GM06990 (cell line): ENCODE measurements at places on chromosomes 11 and 22.

DNA sequence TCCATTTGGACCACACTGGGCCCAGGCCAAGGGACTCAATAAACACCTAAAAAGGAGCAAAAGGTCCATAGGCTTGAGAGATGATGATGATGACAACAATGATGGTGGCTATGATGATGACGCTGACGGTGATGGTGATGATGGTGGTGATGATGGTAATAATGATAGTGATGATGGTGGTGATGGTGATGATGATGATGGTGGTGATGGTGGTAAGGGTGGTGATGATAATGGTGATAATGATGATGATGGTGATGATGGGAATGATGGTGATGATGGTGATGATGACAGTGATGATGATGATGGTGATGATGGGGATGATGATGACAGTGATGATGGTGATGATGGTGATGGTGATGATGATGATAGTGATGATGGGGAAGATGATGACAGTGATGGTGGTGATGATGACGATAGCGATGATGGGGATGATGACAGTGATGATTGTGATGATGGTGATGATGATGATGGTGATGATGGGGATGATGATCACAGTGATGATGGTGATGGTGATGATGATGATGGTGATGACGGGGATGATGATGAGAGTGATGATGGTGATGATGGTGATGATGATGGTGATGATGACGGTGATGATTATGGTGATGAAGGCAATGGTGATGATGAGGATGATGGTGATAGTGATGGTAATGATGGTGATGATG, 7.1 kb upstream of the RASD2 start:
- DNase-seq: no peak

- DNase-seq: no peak
These were observed 2.8 kb upstream of the CARNS1 start for GRCh38 chr11:67412495-67413179.

- no peak for DNase-seq
These were observed 2.5 kb upstream of the OR51G1 start for GRCh38 chr11:4926608-4927007.

- no peak for DNase-seq
These were observed 38.0 kb downstream of the MRGPRD start for GRCh38 chr11:68942751-68943271.

- no peak for DNase-seq
These were observed 28.7 kb downstream of the KCNQ1 start for GRCh38 chr11:2473361-2474058.

GRCh38 chr22:45310977-45311531, 1.3 kb downstream of the FAM118A start:
- DNase-seq: no peak

GRCh38 chr11:123260511-123261211, 65.6 kb upstream of the CLMP start:
- no peak for DNase-seq

- DNase-seq: no peak
These were observed 16.2 kb upstream of the ARHGAP20 start for GRCh38 chr11:110728476-110728875.

- DNase-seq: no peak
These were observed 11.8 kb downstream of the SCYL1 start for GRCh38 chr11:65536412-65537295.

GRCh38 chr11:77813256-77813655, 7.3 kb downstream of the RSF1 start:
- DNase-seq: no peak

- DNase-seq: no peak
These were observed 63.6 kb upstream of the PPARA start for GRCh38 chr22:46086577-46087335.

- no peak for DNase-seq
These were observed 35.2 kb upstream of the CREB3L1 start for GRCh38 chr11:46242041-46242951.

- DNase-seq: no peak
These were observed 9.0 kb upstream of the CYTH4 start for GRCh38 chr22:37273126-37273845.

DNA sequence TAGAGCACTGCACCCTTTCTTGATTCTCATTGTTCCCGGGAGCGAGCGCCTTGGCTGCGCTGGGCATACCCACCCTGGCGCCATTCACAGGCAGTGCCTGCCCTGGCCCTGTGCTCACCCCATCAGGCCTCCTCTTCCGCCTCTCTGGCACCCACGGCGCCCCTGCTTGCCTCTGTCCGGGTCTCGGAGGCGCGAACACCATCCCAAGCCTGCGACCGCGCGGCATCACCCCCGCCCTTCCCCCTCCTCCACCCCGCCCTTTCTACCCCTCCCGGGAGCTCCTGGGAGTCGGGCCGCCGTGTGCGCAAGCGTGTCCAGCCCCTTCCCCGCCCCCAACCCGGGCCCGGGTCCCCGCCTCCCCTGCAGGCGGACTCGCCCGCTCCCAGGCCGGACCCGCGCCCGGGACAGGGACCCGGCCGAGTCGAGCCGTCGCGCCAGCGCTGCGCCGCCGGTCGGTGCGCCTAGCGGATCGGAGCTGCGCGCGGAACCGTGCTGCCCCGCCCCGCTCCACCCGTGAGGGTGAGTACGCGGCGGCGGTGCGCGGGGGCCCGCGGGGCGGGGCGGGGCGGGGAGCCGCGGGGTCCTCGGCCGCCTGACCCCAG, at the start of gene ST3GAL4:
Gene ST3GAL4, plus strand, starts transcription at position 363 of the 602 bp plus-strand sequence. CDS start 50,470 bp downstream, outside the sequence.
- peak; percentile 71 for DNase-seq

GRCh38 chr11:27411328-27411727, 48.3 kb upstream of the CCDC34 start:
- no peak for DNase-seq

- DNase-seq: no peak
These were observed 146.2 kb downstream of the ATXN10 start for GRCh38 chr22:45817745-45818423.

- no peak for DNase-seq
These were observed 74.6 kb downstream of the AASDHPPT start for GRCh38 chr11:106152013-106152412.

GRCh38 chr11:79108851-79109250, 332.0 kb downstream of the TENM4 start:
- DNase-seq: no peak

- DNase-seq: no peak
These were observed 5.0 kb downstream of the CYB561A3 start for GRCh38 chr11:61356706-61357105.

DNA sequence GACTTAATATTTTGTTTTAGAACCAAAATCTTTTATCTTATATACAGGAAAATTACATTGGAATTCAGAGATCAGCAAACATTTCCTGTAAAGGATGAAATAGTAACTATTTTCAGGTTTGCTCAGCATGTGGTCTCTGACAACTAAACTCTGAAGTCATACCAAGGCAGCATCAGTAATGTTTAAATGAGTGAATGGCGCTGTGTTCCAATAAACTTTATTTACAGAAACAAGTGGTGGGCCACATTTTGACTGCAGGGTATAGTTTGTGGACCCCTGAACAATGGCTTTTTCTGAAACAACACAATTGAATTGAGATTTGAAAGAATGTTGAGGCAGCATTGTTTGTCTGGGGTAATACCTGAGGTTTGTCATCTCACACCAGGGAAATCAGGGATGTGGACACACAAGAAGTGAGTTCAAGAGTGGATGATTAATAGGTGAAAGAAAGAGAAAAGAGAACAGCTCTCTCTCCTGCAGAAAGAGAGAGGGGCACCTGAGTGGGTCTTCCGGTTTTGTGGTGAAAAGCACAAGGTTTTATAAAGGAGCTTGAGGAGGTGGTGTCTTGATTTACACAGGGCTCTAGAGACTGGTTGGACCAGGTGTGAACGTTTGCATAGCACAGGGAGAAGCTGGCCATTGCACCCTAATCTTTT, 113.5 kb upstream of the VPREB1 start:
- DNase-seq: no peak

- DNase-seq: no peak
These were observed 48.8 kb upstream of the SHISAL1 start for GRCh38 chr22:44361391-44362126.
